CD4-positive, alpha-beta T cell treated with Interferon gamma for 1 hour (primary cell): ENCODE measurements at places on chromosomes 3 and 15.

DNA sequence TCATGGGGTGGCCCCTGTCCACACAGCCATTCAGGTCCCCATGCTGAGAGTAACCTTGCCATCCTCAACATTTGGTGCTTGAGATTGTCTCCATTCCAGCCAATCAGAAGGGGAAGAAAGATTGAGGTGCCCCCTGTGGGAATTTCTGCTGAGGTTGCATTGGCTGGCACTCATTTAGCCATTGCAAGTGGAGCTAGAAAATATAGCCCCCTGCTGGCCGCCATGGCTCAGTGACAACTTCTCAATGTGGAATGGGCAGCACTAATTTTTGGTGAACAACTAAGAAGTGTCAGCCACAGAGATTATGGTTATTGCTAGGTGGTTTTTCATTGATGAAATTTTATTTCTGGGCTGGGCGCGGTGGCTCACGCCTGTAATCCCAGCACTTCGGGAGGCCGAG, 22.0 kb downstream of the COL6A6 start:
- no peak for DNase-seq

DNA sequence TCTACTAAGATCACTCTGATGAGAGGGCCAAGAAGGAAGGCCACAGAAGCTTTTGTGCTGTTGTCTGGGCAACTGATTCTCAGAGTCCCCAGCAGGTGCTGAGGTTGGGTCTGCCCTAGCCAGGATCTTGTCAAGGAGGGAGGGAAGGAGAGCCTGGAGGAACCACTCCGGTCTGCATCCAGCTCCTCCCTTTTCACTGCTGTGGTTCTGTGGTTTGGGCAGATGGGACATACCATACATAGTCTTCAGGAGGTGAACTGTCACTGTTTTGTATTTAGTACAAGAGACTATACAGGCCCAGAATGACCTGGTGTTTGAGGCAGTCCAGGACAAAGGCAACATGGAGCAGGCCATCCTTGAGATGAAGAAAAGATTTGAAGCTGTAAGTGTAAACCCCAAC, 21.9 kb downstream of the C3orf62 start:
- DNase-seq: no peak

- no peak for DNase-seq
Observed at GRCh38 chr15:63915209-63915872, 81.6 kb upstream of the HERC1 start.

GRCh38 chr3:115275896-115276295, 128.8 kb upstream of the ZBTB20 start:
- DNase-seq: no peak
